Stimulated activated CD4-positive, alpha-beta T cell treated with anti-CD3 and anti-CD28 coated beads, TNF-alpha, amount 100 ng/mL, for 4 hours (primary cell): ENCODE measurements at places on chromosomes 12 and 14.

- DNase-seq = no peak
Observed at GRCh38 chr12:79374545-79374944, 316.2 kb downstream of the PAWR start.

DNA sequence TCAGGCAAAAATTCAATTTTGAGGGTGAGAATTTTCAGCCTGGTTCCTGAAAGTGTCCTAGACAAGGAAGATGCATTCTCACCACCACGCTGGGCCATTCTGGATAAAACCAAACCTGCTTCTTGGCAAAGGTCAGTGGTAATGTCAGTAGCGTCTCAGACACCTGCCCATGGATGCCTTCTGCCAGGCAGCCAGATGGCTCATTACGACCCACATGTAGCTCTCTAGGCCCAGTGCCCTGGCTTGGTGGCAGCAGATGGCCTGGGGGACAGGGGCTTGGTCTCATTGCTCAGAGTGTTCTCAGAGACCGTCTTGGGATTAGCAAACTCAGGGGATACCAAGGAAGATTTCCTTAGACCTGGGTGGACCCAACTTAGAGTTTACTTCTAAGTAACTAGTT, 105.1 kb downstream of the ARF6 start:
- no peak for DNase-seq

DNA sequence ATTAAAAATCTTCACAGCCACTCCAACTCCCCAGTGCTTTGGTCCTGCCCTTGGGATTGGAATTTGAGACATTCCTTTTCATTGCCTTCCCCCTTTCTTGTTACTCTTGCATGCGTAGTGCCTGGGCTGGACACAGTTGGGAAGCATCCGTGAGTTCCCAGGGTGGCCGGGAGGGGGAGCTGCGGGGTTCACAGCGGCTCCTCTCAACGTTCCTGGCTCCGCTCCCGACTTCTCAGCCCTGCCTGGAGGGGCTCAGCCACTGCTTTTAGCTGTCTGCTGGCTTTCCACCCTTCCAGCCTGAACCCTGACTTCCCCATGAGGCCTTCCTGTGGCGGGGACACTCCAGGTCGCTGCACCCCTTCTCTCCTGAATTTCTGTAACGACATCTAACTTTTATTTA, 3.2 kb downstream of the TEX52 start:
- DNase-seq = peak; percentile 29

DNA sequence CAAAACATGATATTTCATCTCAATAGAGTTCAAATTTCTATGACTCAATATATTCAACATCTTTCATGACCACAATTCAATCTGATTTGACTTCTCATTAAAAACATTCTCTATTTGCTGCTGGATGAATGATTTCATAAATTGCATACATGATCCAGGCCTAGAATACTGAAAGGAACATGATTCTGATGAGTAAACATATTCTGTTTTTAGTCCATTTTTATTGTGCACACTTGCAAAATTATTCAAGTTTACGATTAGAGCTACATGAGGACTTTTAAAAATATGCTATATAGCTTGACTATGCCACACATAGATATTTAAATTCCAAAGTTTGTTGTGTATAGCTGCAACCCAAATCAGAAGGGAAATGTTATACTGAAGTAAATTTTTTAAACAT, 273.8 kb upstream of the GRIP1 start:
- no peak for DNase-seq

DNA sequence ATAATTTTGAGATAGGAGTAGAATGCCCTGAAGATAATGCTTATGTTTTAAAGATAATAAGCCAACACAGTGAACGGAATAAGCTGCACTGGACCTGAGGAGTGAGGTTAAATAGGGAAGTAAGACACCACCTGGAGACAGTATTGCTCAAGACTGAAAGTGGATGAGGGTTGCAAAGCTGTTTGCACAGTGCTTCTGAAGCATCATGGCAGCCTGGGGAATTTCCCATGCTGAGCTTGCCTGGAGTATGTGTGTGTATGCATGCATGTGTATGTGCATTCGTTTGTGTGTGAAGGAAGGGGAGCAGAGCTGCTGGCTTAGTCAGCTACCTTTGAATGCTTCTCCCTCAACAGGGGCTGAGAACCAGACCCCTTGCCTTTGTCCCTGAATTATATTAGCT, 35.8 kb downstream of the BHLHE41 start:
- DNase-seq = no peak

DNA sequence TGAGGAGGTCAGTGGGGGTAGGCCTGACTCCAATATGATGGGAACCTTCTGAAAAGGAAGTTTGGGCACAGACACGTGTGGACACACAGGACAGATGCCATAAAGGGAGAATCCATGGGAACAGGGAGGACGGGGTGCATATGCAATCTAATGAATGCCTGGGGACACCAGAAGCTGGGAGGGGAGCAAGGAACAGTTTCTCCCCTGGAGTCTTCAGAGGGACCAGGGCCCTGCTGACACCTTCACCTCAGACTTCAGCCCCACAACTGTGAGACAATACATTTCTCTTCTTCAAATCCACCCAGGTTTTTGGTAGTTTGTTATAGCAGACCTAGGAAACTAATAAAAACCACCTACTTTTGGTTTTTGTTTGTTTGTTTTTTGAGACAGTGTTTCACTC, 35.2 kb upstream of the CLIP1 start:
- DNase-seq = no peak

- no peak for DNase-seq
Observed at GRCh38 chr12:90729736-90730135, 225.2 kb downstream of the CCER1 start.

GRCh38 chr12:75550401-75551240, 39.2 kb upstream of the KRR1 start:
- no peak for DNase-seq

DNA sequence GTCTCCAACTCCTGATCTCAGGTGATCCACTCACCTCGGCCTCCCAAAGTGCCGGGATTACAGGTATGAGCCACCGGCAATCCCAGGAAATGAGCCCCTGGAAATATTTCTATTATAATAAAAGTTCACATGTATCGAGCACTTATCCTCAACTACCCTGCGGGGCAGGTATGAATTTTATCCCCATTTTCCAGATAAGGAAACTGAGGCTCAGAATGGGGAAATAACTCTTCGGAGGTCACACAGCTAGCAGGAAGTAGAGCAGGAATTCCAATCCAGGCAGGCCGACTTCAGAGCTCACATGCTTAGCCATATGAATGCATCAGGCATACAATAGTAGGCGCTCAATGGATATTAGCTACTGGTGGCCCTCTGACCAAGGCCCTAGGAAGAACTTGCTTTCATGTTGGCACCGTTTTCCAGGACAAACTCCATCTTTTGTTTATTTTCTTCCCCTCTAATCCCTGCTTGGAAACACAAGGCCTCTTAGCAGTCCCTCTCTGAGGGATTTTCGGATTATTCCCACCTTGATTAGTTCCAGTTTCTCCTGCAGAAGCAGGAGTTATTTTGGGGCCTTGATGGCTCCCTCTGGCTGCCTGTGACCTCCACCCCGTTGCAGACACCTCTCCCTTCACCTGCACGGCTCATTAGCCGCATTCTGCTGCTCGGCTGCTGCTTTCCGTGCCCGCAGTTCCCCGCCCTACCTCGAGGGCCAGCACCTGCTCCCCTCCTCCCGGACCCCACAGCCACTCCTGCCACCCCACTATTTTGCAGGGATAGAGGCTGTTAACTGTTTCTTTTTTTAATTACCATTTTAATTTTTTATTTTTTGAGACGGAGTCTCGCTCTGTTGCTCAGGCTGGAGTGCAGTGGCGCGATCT, 18.7 kb upstream of the POP5 start:
- no peak for DNase-seq

- no peak for DNase-seq
Observed at GRCh38 chr14:94560291-94560665, 964 bp upstream of the SERPINA4 start.

DNA sequence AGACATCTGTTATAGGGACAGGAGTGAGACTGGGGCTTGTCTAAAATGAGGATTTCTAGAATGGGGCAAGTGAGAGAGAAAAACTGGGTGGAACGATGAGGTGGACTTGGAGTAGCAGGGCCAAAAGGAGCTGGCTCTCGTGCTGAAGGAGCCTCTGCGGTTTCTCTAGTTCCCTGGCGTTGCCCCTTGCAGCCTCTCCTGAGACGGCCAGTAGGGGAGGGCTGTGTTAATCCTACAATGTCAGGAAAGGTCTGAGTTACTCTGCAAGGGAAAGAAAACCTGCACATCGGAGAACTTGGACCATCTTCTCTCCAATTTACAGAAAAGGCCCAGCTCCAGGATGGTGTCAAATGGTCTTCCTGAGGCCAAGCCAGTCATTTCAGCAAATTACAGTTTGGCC, 963.8 kb upstream of the FLRT2 start:
- DNase-seq = no peak

- no peak for DNase-seq
Observed at GRCh38 chr12:130700492-130701401, 15.4 kb downstream of the RIMBP2 start.

DNA sequence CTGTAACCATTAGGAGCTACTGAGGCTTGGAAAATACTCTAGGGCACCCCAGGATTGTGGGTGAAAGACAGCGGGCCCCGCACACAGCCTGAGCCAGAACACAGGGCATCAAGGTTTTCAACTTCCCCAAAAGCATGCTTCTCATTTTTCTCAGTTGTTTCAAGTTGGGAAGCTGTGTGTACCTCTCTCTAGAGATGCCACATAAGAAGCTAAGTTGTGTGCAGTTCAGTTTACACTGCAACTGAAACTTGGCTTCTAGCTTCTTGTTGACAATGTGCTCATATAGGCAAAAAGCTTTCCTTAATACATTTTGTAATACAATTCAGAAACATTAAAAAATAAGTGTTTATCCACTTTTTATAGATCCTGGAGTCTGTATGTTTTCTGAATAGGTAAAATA, 88.1 kb upstream of the PTPRR start:
- no peak for DNase-seq

GRCh38 chr12:100995201-100995600, 200.6 kb downstream of the ANO4 start:
- DNase-seq = no peak

GRCh38 chr14:75614179-75614578, 35.8 kb downstream of the FLVCR2 start:
- DNase-seq = no peak

DNA sequence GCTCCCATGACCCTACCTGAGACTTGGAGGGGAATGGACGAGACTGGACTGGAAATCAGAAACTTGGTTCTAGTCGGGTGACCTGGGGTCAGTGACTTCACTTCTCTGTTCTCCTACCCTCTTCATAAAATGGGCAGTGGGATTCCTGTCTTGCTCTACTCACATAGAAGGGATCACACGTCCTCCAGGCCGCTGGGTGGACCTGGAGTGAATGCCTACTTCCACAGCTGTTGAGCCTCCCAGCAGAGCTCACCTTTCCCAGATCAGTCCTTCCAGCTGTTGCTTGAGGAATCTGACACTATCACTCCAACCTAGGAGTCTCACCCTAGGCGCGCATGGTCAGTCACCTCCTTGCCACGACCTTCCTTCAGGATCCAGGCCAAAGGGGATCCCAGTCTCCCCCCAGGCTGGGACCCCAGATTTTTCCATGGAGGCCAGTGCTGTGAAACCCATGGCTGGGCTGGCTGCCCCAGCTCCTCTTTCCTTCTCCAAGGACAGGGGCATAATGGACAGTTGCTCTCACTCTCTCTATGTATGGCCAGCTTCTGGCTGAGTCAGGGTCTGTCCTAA, 637 bp downstream of the ACVRL1 start:
- DNase-seq = no peak

DNA sequence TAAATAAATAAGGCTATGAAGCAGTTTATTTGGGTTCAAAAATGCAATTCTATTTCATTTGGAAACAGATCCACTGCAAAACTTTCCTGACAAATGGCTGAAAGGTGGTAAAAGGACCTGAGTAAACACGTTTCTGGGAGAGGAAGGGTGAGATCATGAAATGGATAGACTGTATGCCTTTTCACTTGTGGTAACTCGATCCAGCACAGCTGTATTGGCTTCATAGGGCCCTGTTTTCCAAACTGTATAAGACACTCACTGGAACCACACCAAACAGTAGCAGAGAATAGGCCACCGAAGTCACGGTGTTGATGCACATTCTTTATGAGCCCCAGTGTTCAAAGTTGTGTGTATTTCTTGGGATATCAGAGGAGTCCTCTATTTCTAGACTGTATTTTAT, 325.2 kb upstream of the DIO2 start:
- DNase-seq = no peak

DNA sequence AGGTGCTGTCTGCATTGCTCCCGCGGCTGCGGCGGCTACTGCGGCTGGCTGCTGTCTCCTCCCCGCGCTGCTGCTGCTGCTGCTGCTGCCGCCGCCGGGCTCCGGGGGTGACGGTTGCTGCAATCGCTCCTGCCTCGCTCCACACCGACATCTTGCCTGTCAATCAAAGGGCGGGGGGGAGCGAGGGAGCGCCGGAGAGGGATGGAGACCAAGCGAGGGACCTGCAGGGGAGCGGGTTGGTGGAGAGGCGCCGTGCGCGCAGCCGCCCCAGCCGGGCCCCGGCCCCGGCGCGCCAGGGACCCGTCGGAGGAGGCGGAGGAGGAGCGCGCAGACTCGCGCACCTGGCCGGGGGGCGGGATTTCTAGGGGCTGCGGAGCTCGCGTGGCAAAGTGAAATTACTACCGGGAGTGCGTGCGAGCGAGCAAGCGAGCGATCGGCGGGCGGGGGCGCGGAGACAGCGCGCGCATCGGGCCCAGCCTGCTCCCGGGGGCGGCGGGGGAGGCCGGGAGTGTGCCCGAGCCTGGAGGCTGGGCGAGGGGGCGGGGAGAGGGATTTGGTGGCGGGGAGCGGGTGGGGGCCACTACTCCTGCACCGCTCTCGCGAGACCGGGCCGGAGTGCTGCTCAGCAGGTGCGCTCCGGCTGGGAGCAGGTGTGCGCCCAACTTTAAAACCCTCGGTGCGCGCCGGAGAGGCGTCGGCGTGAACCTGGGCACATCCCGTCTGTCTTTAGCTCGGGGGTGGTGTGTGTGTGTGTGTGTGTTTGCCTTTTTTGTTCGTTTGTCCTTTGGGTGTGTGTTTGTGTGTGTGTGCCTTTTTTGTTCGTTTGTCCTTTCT, at the start of gene KSR2:
TSS of gene KSR2 (minus strand) at position 165 of the 834 bp plus-strand sequence. CDS start 735 bp downstream, outside the sequence.
- peak; percentile 33 for DNase-seq

- DNase-seq = no peak
Observed at GRCh38 chr12:53972722-53973235, at the start of gene HOXC11. Gene HOXC11 (plus strand): TSS chr12:53973126. CDS start chr12:53973242, 116 bp downstream.

GRCh38 chr12:111411185-111411764, 5.6 kb downstream of the SH2B3 start:
- no peak for DNase-seq

GRCh38 chr12:105289114-105289904, 41.2 kb upstream of the C12orf75 start:
- no peak for DNase-seq

DNA sequence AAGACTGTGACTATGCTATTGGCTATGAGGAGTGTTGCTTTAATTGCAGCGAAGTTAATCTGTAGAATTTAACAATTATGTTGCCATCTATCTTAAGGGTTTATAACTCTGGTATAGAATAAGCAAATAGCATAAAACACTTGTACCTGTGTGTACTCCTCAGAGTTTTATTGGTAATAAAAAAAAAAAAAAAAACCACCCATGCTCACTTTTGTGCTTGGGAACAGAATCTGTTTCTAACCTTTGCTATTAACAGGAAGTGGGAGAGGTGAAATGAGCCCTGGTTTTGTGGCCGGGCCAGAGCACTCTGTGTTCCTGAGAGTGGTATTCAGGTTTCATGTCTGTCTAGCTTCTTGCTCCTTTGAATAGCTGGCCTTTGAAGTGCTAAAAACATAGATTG, 53.1 kb downstream of the PDE3A start:
- DNase-seq = no peak

- DNase-seq = no peak
Observed at GRCh38 chr12:125503128-125503527, 437.9 kb downstream of the AACS start.

GRCh38 chr14:40414386-40414785, 982.2 kb upstream of the FBXO33 start:
- no peak for DNase-seq
